ENCODE measurements at places on chromosomes 3 and 15.

- DNase-seq, result no peak
These were observed 10.3 kb upstream of the USP50 start for GRCh38 chr15:50556642-50557371.

GRCh38 chr3:105984837-105985236 is 116.0 kb upstream of the CBLB start:
- no peak for DNase-seq

- DNase-seq, result no peak
These were observed 7.6 kb upstream of the KLF15 start for GRCh38 chr3:126364731-126365301.

DNA sequence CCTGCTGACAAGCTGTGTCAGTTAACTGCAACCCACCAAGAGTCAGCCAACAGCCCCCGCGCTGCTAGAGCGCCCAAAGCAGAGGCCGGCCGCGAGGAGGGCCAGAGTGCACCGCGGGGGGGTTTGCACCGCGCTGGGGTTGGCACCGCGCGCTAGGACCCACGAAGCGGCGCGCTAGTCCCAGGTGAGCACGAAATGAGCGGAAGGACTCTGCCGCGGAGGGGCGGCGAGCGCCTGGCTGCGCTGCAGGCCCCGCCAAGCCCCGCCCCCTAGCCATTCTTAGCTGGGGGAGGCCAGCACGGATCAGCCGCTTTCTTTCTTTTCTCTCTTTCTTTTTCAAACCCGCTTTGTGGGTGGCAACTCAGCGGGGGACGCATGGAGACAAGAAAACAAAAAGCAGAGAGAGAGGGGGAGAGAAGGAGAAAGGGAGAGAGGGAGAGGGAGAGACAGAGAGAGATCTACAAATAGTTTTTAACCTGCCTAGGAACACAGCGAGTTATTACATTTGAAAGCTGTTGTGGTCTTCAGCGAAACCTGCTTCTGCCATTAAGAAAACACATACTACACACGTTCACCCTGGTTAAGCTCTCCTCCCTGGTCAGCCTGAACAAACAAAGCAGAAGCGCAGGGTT is 6.9 kb upstream of the FOXB1 start:
- peak; percentile 91 for DNase-seq

GRCh38 chr15:52117549-52117948 is 5.0 kb upstream of the BCL2L10 start:
- no peak for DNase-seq

- no peak for DNase-seq
These were observed 15.7 kb downstream of the BCL6 start for GRCh38 chr3:187729598-187729997.

- peak; percentile 89 for DNase-seq
These were observed 50.3 kb downstream of the CHSY1 start for GRCh38 chr15:101201411-101202174.

GRCh38 chr3:57298041-57298440 is 5.6 kb upstream of the ASB14 start:
- no peak for DNase-seq

DNA sequence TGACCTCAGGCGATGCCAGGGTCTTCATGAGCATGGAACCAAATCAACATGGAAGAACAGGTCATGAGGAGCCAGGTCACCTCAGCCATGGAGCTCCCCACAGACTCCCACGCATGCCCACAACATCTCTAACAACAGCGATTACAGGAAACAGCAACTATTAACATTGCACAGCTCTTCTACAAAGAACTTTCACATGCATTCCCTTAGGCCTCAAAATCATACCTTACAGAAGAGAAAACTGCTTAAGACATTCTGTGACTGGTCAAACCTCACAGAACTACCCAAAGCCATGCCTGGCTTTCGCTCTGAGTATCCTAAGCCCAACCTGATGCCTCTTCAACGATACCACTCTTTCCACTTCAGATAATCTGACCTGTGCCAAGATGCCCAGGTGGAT is 117.8 kb downstream of the OXNAD1 start:
- DNase-seq, result no peak

DNA sequence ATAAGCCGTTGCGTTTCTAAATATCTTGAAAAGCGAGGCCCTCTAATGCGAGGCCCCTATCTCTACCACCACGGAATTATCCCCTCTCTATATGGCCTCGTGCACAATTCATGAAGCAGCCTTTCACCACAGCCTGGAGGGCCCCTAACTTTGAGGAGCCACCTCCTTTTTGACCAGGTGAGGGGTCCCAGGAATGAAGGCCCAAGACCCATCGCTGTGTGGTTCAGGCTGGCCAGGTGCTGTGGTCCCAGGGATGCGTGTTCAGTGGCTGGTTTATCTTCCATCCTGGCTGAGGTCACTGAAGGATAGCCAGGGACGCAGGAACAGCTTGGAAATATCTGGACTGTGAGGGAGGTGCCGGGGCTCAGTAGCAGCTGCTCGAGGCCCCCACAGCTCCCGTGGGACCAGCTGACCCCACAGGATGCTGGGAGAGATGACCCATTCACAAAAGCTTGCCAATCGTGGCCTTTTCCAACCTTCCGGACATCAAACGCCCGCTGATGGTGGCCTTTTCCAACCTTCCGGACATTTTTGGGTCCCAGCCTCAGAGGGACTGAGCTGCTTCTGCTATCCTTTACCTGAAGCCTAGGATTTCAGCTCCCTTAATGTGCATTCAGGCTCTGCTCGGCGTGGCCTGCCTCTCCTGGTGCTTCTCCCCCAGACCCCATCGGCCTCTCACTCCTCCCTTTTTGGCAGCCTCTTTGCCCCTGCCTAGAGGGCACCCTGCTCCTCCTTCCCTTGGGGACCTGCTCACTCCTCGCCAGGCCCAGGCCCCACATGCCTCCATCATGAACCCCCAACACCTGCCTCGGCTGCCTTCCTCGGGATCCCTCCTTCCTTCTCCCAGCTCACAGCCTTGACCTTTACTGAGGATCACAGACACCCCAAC is 140.9 kb downstream of the CHSY1 start:
- peak; percentile 32 for DNase-seq

GRCh38 chr3:56799251-56799882 is 2.4 kb downstream of the ARHGEF3 start:
- no peak for DNase-seq

- DNase-seq, result no peak
These were observed 442.8 kb downstream of the FGF12 start for GRCh38 chr3:192284443-192285072.

GRCh38 chr3:54034971-54035370 is 87.4 kb upstream of the CACNA2D3 start:
- DNase-seq, result no peak

GRCh38 chr3:121155028-121155427 is 247.0 kb downstream of the STXBP5L start:
- no peak for DNase-seq

DNA sequence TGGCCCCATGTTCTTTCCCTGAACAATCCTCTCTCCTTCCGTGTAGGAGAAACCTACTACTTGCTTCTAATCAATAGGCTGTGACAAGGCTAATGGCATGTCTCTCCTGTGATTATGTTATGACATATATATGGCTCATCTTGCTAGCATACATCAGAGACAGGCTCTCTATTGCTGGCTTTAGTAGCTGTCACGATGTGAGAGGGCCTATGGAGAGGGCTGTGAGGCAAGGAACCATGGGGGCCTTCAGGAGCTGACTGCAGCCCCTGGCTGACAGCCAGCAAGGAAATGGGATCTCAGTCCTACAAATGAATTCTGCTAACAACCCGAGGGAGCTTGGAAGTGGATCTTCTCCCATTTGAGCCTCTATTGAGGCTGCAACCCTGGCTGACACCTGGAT is 96.3 kb downstream of the EOMES start:
- no peak for DNase-seq

DNA sequence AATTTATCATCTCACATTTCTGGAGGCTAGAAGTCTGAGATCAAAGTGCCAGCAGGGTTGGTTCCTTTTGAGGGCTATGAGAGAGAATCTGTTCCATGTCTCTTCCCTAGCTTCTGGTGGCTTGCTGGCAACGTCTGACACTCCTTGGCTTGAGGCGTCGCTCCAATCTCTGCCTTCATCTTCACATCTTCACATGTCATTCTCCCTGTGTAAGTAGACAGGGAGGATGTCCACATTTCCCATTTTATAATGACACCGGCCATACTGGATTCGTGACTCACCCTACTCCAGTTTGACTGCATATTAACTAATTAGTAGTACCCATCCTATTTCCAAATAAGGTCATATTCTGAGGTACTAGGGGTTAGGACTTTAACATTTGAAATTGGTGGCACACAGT is 17.5 kb upstream of the ARHGAP31 start:
- DNase-seq, result no peak

- DNase-seq, result no peak
These were observed 78.7 kb upstream of the SNRK start for GRCh38 chr3:43207628-43208085.

GRCh38 chr3:76646921-76647562 is 392.9 kb upstream of the ROBO2 start:
- no peak for DNase-seq

DNA sequence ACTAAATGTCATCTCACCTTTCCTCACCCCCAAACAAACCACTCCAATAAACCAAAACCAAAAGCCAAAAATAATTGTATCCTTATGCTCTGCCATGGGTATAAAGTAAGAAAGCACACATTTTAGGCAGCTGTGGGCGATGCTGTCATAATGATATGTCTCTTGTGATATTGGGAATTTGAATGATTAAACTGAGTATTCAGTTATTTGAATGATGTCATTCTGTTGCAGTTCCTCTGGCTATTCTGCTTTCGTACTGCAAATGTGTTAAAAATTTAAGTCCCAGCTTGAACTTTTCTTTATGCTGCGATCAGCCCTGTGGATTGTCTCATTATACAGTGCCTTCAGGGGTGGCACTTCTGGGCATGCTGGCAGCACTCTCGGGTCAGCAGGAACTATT is 10.8 kb upstream of the NR1D2 start:
- DNase-seq, result no peak

- no peak for DNase-seq
These were observed 186.6 kb upstream of the NSMCE3 start for GRCh38 chr15:29456255-29456654.

GRCh38 chr3:125309476-125309875 is 65.6 kb downstream of the ZNF148 start:
- no peak for DNase-seq

DNA sequence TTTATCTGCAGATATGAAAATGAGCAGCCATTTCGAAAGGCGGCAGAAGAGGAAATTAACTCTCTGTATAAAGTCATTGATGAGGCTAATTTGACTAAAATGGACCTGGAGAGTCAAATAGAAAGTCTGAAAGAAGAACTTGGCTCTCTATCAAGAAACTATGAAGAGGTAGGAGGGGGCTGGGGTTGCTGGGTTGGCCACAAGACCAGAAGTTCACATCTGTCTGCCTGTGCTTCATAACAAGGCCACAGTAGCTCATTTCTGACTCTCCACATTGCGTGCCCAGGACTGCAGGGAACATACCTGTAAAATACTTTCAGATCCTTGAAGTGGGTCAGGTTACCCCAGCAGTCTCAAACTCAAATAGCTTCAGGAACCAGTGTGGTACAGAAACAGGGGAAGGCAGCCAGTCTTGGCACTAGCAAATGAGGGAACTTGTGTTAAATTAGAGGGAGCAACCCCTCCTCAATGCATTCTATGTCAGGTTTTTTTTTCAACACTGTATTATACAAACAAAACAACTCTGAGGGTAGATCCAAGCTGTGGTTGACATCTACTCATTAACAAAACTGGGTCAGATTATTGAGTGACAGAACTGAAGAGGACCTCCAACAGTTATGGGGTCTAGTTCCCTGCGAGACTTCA is 48.7 kb downstream of the BFSP2 start:
- DNase-seq, result no peak

- no peak for DNase-seq
These were observed 23.6 kb downstream of the STOML1 start for GRCh38 chr15:73968461-73968860.

- DNase-seq, result no peak
These were observed 135.7 kb upstream of the IL12A start for GRCh38 chr3:159852821-159853505.

- no peak for DNase-seq
These were observed 617.6 kb upstream of the UBE2E2 start for GRCh38 chr3:22585504-22585903.

GRCh38 chr3:147408188-147409100 is 721 bp upstream of the ZIC1 start:
- DNase-seq, result peak; percentile 60

DNA sequence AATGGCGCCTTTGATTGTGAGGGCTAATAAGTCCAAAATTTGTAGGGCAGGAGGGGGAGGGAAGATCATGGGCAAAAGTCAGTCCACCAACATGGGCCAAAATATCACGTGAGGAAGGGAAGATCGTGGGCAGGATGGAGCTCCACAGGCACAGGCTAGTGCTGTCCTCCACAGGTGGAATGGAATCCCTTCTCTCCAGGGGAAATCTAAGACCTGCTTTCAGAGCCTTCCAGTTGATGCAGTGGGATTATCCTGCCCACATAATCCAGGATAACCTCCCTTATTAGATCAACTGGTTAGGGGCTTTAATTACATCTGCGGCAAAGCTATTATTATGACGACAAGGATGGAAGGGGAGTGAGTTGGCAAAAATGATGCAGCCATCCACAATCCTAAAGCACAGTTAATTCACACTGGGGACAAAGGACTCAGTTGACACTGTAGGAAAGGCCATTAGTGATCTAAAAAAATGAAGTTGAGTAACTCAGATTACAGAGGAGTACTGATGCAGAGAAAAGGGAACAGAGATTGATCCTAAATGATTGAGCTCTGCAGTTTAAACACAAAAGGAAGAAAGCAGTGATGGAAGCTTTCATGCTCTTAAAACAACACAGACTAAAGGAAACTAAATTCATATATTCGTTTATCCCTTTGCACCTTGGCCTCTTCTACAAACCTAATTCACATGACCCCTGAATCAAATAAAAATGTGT is 159.8 kb downstream of the AKAP13 start:
- DNase-seq, result no peak

- DNase-seq, result no peak
These were observed 1.7 kb downstream of the PAK2 start for GRCh38 chr3:196741249-196741889.

DNA sequence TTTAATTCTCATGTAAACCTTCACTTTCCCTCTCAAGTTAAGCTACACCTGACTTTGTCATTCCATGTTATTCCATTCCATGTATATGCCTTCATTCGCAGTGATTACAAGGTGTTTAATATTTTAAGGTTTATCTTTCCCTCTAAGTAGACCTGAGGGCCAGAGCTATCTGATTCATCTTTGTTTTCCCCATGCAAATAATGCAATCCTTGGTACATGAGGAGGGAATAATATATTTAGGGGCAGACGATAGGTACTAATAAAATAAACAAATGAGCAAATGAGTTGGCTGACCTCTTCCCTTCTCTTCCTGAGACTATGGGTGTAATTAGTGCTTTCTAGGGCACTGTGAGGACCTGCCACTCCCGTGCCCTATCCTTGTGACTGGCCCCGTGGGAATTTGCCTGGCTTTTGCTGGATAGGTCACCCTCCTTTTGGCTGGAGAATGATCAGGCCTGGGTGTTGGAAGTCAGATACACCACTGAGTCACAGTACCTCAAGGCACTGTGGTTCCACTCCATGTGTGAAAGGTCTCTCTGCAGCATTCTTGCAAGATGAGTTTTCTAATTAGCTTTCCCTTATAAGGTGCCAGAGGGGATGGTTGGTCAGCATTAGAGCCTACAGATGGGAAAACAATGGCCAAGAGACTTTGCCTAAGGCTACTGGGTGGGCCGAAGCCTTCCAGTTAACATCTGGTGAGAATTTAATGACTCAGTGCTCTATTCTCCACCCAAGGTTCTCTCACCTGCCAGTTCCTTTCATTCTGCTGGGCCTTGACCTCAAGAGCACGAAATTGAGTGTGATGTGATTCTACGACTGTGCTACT is 183.2 kb downstream of the P3H2 start:
- no peak for DNase-seq

GRCh38 chr3:65438096-65438495 is 600.6 kb downstream of the MAGI1 start:
- DNase-seq, result no peak

- DNase-seq, result no peak
These were observed 447.7 kb upstream of the WNT5A start for GRCh38 chr3:55934771-55935170.

Data from ecto neural progenitor cell (in vitro differentiated cells).